HS-5 (cell line): ENCODE measurements at places on chromosomes 2 and 18.
A peak's percentile ranks its signal among the peaks of the same experiment; 100 is the strongest.

DNA sequence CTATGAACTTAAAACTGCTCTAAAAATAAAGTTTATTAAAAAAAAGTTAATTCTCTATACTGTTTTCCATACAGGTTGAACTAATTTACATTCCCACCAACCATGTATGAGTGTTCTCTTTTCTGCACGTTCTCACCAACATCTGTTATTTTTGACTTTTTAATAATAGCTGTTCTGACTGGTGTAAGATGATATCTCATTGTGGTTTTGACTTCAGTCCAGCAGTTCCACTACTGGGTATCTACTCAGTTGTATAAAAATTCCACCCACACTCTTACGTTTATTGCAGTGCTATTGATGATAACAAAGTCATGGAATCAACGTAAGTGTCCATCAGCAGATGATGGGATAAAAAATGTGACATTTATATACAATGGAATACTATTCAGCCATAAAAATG is 33.7 kb downstream of the SPAG16 start:
- peak; percentile 8 for DNase-seq

DNA sequence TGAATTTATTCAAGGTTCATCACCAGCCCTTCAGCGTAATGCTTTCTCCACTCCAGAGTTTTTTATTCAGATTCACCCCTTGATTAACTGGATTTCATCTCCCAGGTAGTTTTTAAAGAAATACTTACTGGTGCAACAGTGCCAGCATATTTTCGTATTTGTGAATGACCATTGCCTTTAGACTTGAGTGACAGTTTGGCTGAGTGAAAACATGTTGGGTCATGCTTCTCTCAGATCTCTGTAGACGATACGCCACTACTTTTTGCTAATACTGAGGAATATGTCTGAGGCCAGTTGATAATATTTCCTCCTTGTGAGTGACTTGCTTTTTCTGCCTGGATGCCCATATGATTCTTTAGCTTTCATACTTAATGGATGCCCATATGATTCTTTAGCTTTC is 51.5 kb downstream of the CYP26B1 start:
- no peak for DNase-seq

DNA sequence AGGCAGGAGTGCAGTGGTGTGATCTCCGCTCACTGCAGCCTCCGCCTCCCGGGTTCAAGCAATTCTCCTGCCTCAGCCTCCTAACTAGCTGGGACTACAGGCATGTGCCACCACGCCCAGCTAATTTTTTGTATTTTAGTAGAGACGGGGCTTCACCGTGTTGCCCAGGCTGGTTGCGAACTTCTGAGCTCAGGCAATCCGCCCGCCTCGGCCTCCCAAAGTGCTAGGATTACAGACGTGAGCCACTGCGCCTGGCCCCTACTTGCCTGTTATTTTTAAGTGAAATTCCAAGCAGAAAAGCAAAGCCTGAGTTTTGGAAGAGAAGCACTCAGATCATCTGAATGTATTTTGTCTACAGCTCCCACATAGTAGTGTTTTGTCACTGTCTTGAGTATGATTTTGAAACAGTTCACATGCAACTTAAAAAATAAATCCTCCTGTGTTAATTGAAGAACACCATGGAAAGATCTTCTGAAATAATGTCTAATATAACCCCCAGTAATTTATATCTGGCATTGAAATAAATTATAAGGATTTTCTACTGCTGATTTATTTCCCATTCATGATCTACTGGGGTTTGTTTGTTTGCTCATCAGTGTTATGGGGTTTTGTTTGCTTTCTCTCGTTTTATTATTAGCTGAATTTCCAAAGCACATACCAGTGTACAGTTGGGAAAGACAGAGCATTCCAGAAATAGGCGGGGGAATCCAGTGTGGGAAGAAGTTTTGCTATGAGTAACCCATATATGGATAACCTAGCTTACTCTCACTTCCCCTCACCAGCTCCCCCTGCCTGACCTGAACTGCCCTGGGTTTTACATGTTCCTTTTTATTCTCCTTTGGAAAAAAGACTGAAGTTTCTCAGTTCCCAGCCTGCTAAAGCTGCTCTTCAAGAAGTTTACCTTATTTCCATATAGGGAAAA is 80.1 kb upstream of the MAP3K20 start:
- peak; percentile 74 for DNase-seq

DNA sequence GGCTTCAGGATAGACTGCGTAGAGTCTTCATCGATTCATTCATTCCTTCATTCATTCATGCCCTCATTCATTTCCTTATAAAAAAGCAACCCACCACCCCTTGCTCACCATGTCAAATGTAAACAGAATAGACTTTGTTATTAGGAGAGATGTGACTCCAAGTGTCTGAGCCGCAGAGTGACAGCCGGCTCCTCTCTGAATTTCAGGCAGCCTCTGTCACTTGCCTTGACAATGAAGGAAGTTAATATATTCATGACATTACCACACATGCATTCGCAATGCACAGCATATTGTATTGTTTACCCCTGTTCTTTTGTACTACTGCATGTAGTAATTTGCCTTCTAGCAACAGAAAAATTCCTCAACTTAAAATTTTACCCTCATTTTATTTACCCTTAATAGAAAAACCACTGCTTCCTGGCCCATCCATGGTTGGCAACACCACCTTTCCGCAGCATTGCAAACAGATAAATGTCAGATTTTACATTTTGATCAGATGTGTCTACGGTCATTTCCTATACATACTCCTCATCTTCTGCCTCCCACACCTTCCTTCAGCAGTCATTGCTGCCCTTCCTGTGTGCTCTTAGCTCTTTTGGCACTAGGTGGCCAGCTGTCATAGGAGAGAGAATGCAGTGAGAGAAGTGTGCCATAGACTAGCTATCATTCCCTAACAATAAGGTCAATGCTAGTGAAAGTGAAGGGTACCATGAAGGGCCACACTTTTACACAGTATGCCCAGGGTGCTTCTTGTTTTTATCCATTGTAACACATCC is 1090.8 kb downstream of the BCL11A start:
- no peak for DNase-seq

DNA sequence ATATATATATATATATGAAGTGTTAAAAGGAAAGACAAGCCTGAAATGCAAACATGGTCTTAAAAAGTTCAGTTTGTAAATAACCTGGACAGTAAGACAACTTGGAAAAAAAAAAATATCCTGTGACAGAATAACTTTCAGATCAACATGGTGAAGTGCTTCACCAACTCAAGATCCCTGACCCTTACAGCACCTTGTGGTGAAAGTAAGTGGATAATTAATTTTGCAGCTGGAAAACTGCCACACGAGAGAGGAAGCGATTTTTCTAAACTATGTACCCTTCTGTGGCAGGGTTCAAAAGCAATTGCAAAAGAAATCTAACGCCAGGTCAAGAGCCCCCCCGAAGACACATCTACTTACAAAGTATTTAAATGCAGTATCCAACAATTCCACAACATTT is 95.8 kb downstream of the PAX3 start:
- no peak for DNase-seq

- DNase-seq, result no peak
Measured at GRCh38 chr2:211077216-211077767, 520.9 kb downstream of the CPS1 start.

GRCh38 chr2:74267068-74267467 is 68.7 kb downstream of the MTHFD2 start:
- no peak for DNase-seq

GRCh38 chr2:70083344-70084156 is 3.7 kb upstream of the PCBP1 start:
- DNase-seq, result peak; percentile 61

DNA sequence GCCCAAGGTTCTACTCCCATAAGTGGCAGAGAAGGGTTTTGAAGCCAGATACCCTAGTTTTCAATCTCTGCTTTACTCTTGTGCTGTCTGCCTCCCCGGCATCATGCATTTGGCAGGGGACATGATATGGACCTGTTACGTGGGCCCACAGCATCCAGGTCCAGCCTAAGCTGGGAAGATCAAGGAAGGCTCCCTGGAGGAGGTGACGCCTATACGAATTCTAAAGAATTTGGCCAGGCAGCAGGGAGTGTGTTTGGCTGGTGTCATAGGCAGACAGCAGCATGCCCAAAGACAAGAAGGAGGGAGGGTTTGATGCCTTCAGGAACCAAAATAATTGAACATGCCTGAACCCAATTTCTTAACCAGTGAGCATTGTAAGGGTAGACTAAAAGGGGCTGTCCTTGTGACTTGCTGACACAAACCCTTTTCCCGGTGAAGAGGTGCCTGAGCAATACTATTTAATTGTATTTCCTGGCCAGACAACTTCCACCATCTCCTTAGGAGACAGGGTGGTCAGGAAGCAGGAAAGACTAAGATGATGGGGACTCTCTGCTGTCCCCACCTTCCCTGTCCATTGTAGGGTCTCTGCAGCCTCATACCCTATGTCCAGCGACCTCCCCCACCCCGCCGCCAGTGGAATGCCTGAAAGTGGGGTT is 21.3 kb downstream of the NRP2 start:
- no peak for DNase-seq

- no peak for DNase-seq
Measured at GRCh38 chr2:25756536-25756935, 83.2 kb upstream of the DTNB start.

DNA sequence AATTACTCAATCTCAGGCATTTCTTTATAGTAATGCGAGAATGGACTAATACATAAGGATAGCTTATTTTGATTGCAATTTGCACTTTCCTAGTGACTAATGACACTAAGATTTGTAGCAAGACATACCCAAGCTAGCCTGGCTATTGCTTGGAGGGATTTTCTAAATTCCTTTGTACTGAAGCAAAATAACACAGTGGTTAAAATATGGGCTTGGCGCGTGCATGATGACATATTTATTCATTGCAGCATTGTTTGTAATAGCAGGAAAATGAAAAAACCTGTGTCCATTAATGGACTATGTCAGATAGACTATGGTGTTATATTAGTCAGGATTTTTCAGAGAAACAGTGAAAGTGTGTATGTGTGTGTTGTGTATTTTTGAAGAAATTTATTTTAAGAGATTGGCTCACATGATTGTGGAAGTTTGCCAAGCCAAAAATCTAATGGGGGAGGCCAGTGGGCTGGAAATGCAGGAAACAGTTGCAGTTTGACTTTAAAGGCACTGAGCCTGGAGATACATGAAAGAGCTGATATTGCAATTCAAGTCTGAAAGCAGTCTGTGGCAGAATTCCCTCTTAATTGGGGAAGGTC is 16.7 kb upstream of the LAPTM4A start:
- DNase-seq, result peak; percentile 93

DNA sequence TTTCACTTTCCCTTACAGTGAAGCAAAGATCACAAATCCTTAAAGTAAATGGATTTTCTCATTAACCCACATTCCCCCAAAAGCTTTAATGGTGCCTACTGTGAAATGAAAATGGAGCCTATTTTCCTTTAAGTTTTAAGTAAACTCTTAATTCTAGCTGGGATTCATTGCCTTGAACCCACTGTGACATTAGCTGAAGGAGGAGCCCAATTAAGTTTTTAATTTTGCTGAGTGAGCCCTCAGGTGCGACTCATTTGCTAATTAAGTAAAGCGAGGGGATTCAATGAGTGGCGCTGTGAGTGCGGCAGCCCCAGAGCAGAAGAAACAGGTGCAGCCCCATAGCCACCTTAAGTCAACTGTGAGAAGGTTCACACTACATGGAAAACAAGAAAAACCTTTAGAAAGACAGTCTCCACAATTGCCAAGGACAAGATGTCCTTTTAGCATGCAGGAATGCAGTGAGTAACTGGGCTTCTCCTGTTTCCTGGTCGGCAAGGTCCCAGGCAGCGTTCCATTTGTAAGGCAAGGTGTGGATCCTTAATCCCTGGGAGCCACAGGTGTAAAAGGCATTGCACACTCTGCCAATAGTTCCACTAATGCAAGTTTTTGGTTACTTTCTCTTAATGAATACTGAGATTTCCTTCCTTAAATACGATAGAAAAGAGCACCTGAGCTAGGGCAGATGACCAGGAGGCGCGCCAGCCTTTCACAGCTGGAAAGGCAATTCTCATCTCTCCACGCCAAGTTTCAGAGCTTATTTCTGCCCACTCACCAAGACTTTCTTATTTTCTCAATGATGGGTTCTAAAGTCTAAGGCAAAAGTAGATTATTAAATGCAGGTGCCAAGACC is 87.7 kb downstream of the TMEM18 start:
- DNase-seq, result no peak
